NCI-H774 (cell line): ENCODE measurements at places on chromosomes 5 and 9.
A peak's percentile ranks its signal among the peaks of the same experiment; 100 is the strongest.

GRCh38 chr5:73280821-73281746, 108.1 kb downstream of the TMEM174 start:
- DNase-seq: peak; percentile 68

DNA sequence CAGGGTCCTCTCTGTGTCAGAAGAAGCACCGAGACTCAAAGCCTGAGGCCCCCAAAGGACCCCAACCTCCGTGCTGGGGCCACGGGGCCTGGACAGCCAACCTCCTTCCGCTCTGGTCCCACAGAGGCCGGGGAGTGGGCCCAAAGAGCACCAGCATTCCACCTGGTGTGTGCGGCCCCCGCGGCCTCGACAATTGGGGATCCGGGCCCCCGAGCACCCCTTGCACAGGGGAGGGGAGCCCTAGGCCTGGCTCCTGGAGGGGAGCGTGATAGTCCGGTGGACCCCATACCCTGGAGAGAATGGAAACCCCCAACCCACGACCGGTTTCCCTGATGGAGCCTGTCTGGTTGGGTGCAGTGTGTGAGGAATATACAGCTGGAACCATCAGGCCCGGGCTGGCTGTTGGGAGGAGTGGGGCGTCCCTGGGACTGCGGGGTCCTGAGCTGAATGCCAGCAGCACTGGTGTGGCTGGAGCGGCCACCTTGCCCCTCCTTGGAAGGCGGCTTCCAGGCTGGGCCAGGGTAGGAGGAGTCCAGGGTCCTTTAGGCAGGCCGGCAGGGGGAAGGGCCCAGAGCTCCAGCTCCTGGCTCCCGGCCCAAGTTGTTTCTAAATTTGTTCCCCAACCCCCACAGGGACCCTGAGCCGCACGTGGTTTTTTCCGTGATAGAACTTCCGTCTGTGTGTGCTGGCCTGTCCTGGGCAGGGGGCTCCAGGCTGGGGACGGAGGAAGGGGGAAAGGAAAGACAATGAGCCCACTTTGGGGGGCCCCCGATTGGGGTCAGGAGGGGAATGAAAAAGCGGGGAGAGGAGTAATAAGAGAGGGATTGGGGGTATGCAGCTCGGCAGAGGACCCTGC, 825 bp upstream of the TOR4A start:
- DNase-seq: no peak

DNA sequence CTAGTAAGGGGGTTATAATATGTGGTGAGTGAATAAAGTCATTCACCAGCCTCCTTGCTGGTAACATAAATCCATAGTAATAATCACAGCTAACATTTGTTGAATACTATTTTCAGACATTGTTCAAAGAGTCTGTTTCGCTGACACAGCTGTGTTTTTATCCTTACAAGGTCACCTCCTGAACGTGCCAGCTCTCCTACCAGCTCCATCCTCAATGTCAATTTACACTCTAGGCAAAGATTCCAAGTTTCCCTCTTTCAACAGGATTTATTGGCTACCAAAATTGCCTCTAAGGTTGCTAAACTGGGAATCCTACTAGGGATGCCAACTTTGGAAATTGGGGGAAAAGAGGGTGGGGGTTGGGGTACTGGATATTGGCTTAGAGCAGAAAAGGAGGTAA, 30.7 kb upstream of the SMC5 start:
- DNase-seq: no peak

DNA sequence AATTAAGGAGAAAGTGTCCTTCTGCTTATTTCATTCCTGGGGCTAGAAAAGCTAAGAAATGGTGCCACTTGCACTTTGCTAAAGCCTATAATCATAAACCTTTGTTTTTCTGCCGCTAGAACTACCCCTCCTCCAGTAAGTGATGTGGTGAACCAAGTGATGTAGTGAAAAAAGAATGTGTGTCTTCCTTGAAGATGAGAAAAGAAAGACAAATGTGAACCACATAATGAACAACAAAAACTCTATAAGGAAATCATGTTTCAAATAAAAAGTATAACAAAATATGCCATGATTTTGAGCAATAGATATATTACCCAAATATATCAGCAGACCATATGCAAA, 179.0 kb upstream of the SGCD start:
- DNase-seq: no peak

DNA sequence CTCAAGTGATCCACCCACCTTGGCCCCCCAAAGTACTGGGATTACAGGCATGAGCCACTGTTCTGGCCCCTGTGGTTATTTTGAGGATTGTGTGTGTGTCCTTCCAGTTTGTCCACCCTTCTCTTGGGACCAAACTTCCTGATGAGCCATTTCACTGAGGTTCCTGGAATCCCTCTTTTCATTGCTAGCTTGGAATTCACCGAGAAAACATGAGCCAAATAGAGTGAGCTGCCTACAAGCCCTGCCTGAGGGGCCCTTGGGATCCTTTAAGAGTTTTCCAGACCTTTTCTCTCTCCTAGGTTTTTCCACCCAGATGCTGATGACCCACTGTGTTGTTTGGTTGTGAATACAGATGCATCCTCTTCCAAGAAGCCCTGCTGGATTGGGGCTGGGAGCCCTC, 13.2 kb upstream of the KIF12 start:
- DNase-seq: no peak
